ENCODE measurements at places on chromosomes 11 and 22. TPM values are rescaled to one million over a fixed set of nuclear protein-coding genes. Genes with fewer than 3 reads are reported as not detected.

Gene ROBO4
- total RNA-seq = 17.7 TPM

Gene OR5D14
- total RNA-seq = not detected

Gene CEND1
- 6.4 TPM for total RNA-seq

Gene C11orf21
- total RNA-seq = 1.3 TPM

Gene DEUP1
- total RNA-seq = 1.3 TPM

Gene NXPE4
- total RNA-seq = not detected

Gene OR5D13
- not detected for total RNA-seq

Gene MIOX
- total RNA-seq = not detected

Gene GNAZ
- 37.5 TPM for total RNA-seq

Gene SERPIND1
- 0.38 TPM for total RNA-seq

Gene MYRF
- 20.1 TPM for total RNA-seq

Gene DEFB131B
- total RNA-seq = not detected

Gene UBQLNL
- total RNA-seq = 1.2 TPM

Gene RIMBP3C
- total RNA-seq = 1.2 TPM

Gene SCGB1A1
- not detected for total RNA-seq

Gene SERPING1
- total RNA-seq = 31.2 TPM

Gene OR4P4
- total RNA-seq = not detected

Gene SAA1
- not detected for total RNA-seq

Gene LINC01488
- 0.38 TPM for total RNA-seq

Gene MB
- total RNA-seq = 39.8 TPM

Gene B3GAT1
- total RNA-seq = 19.8 TPM

Gene EHF
- total RNA-seq = 46.2 TPM

Gene SPA17
- total RNA-seq = 7.8 TPM

Gene MRGPRF
- total RNA-seq = 14.6 TPM

Gene MYOD1
- total RNA-seq = 2.4 TPM

Gene TMPRSS4
- 7.7 TPM for total RNA-seq

Gene KDELR3
- total RNA-seq = 23.1 TPM

Gene NAALAD2
- 29.7 TPM for total RNA-seq

Measured in camera-type eye (tissue), 1 donor.